Activated T-cell treated with anti-CD3 and anti-CD28 coated beads, Interleukin-2, amount 50 U/mL, for 24 hours (primary cell): ENCODE measurements at places on chromosomes 3 and 15.

DNA sequence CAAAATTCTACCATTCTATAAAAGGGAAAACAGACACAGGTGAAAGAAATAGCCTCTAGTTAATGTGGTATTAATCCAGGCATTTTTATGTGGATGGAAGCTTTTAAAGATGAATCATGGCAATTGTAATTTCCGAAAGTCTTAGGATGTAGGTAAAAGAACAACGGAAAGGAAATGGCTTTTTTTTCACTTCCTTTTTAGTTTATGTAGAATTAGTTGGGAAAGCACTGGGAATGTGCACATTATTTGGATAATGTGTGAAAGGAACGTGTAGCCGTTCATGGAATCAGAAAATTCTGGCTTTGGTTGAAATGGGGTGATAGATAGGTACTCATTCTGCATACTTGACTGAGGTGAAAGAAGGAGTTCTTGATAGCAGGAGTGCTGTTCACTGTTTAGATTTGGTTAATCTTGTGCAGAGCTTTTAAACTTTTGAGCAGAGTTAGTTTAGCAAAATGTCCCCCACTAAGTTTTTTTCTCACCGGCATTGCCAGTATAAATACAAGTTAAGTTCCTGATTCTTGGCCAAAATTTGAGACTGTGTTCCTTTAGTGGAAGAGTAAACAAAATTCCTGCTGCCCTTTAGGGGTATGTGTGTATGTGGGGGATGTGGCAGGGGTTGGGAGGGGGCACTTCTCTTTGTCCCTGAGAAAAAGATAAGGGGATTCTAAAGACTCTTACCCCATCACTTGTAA is 20.2 kb upstream of the UTS2B start:
- DNase-seq: no peak

- DNase-seq: no peak
Observed at GRCh38 chr3:30811151-30811795, 83.2 kb downstream of the GADL1 start.

GRCh38 chr3:58654466-58654865 is 12.1 kb downstream of the FAM3D start:
- DNase-seq: peak; percentile 8

GRCh38 chr3:31009881-31010280 is 115.4 kb upstream of the GADL1 start:
- no peak for DNase-seq

DNA sequence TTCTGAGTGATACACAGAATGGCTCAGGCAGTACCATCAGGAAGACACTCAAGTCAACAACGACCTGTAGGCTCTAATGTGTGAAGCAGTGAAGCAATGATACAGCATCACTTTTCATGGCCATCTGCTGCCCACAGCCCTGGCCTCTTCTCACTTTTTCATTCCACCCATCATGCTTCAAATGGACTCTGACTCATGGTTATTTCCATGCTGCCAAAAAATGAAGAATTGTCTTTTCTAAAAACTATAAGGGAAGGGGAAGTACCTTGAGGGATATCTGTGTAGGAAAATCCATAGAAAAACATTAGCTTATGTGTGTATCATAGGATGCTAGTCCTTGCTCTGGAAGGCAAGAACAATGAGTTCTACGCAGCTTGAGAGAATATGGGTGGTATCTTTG is 11.5 kb downstream of the HGD start:
- DNase-seq: no peak

DNA sequence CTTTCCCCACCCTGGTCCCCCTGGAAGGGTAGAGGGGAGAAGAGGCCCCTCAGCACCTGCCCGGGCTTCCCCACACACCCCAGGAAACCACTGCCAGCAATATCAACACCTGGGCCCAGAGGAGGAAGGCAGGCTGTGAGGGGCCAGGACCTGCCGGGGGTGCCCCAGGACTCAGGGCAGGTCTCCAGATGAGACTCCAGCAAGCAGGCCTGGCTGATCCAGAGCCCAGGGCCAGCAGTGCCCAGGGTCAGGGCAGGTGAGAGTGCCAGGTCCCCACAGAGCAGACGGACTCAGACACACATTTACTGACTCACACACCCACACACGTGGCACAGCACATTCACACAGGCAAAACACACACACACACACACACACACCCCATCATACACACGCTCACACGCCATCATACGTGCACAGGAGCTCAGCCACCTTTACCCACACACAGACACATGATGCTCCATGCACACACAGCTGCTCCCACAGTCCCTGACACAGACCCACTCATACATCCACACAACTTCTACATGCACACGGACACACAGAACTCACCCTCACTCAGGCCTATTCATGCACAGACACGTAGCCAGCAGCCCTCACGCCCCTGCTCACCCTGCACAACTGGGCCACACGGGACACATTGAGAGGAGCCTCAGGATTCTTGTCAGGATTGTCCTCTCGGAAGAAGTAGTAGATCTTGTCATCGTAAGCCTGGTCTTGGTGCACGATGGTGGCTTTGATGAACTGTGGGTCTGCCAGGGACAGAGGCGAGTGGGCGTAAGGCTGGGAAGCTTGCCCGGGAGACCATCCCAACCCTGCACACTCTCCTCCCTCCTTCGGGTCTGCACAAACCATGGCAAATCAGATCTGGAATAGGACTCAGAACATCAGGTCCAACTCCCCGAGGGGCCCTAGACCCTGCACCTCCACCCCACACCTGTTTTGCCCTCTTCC is 17.5 kb downstream of the SEMA7A start:
- DNase-seq: no peak

DNA sequence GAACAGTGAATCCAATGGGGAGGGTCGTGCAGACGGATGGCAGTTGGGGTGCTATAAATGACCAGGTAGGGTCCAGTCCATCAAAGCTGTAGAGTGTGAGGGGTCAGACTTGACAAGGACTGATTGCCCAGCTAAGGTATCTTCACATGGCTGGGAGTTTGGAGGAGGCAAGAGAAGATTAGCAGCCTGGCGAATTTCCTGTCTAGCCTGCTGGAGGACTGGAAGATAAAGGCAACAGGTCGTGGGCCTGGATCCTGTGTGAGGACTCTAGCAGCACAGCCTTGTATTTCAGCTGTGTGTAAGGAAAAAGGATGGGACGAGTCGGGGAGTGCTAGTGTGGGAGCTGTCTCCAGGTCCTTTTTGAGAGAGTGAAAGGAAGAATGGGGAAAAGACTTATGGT is 17.6 kb downstream of the CCR5AS start:
- DNase-seq: no peak

DNA sequence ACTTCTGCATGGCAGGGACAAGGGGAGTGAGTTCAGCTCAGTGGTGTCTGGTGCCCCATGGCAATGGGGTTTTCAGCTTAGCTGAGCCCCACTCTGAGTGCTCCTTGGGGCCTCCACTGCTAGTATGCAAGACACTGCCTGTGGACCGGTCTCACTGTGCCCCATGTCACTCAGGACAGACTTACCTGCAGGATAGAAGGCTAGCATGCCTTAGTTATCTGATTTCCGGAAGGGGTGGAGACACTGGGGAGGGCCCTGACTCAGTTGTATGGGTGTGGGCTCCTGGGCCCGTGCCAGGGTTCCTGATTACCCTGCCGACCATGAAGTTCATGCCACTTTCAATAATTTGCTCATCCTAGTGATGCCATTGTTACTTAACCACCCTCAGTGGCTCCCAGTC is 4.3 kb upstream of the SLC6A20 start:
- no peak for DNase-seq

GRCh38 chr3:23590424-23591273 is 215.1 kb upstream of the UBE2E1 start:
- DNase-seq: no peak

GRCh38 chr3:126344380-126345041 is 12.7 kb downstream of the KLF15 start:
- peak; percentile 18 for DNase-seq

DNA sequence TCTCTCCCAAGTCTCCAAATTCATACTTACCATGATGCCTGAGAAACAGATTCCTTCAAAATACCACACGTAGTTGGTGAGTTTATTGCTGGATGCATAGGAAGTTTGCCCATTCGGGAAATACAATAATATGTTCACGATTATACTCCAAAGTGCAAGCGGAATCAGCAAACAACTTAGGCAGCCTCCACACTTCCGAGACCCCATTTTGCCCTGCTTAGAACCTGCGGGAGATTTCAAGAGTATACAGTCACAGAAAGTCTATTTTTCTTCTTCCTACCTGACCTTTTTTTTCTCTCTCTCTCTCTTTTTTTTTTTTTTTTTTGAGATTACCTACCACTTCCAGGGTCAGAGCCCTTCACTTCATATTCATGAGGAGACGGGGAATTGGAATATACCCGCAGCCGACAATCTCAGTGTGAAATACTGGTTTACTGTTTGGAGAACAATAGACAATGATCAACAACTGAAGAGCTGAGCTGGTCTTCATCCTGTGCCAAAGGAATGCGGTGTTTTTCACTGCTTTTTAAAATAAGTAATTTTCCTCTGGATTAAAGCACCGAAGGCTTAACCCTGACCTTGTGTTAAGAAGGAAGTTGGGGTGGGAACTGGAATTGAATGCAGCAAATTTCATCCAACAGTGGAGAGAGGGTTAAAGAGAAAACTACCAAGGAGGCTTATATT is at the start of gene TM4SF18:
Gene TM4SF18, minus strand, starts transcription at position 461 of the 684 bp plus-strand sequence. Its CDS starts 254 bp downstream, at position 207.
- no peak for DNase-seq

DNA sequence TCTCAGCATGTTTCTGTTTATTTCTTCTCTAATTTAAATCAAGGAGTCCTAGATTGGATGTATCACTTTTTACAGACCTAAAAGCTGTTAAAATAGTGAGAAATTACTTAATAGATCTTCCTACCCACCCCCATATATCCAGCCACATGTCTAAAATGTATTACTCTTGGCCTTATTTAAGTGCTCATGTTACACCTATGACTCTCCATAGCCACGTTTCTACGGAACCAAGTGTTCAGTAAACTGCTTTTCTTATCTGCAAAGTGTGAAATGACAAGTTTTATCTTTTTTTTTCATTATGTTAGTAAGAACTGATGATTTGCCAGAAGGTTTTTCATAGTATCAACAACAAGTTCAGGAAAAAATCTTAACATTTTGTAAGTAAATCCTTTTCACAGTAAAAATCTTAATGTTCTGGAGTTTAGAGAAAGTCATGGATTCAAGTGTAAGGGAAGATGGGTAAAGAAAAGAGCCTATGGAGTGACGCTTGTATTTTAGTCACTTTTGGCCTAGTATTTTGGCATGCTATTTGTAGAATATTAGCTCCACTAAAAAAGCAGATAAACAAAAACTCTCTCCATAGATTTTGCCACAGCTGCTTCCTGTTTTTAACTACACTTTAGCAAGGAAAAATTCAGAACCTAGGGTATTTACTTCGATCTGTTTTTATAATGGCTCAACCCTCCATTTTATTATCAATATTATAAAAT is 41.2 kb upstream of the IGSF10 start:
- DNase-seq: no peak

GRCh38 chr3:78293284-78293683 is 1253.4 kb downstream of the ROBO2 start:
- no peak for DNase-seq

GRCh38 chr3:127531821-127532220 is 58.7 kb downstream of the TPRA1 start:
- no peak for DNase-seq
